A375 (cell line): ENCODE measurements at places on chromosomes 3 and 15. TPM values are rescaled to one million over a fixed set of nuclear protein-coding genes. Genes with fewer than 3 reads are reported as not detected.

The GPR171 gene
- total RNA-seq, result not detected in 2 replicates

The ALDH1A3 gene
- 1,774 and 2,025 TPM in 2 replicates for total RNA-seq

The ARPIN gene
- 7.8 and 12.8 TPM in 2 replicates for total RNA-seq

The CXCR6 gene
- not detected in 2 replicates for total RNA-seq

The RAB7A gene
- total RNA-seq, result 60.3 and 88.0 TPM in 2 replicates

The SLC25A36 gene
- 79.6 TPM in 2 replicates for total RNA-seq

The CAND2 gene
- 0.91 and 1.1 TPM in 2 replicates for total RNA-seq

The MAGEL2 gene
- 0.08 and 0.15 TPM in 2 replicates for total RNA-seq

The ANKDD1A gene
- total RNA-seq, result 1.8 and 2.2 TPM in 2 replicates

The CHST13 gene
- total RNA-seq, result 0.05 and 0.83 TPM in 2 replicates

The ZNF80 gene
- not detected in 2 replicates for total RNA-seq

The ALDH1L1 gene
- 0.11 TPM in 1 of 2 replicates, not detected in the other for total RNA-seq

The NCEH1 gene
- 4.2 and 4.3 TPM in 2 replicates for total RNA-seq

The C3orf20 gene
- not detected in 2 replicates for total RNA-seq

The AQP9 gene
- not detected in 2 replicates for total RNA-seq

The DUOXA2 gene
- not detected in 2 replicates for total RNA-seq
